ENCODE measurements at places on chromosomes 12 and 14.
A peak's percentile ranks its signal among the peaks of the same experiment; 100 is the strongest.

- peak; percentile 40 for DNase-seq
Observed at GRCh38 chr14:102043251-102044025, 43.4 kb downstream of the HSP90AA1 start.

- no peak for DNase-seq
Observed at GRCh38 chr12:56591126-56591525, 39.0 kb downstream of the BAZ2A start.

- DNase-seq, result no peak
Observed at GRCh38 chr14:61219256-61219655, 61.9 kb downstream of the TMEM30B start.

GRCh38 chr12:12511021-12511783 is 51.5 kb downstream of the DUSP16 start:
- DNase-seq, result no peak

DNA sequence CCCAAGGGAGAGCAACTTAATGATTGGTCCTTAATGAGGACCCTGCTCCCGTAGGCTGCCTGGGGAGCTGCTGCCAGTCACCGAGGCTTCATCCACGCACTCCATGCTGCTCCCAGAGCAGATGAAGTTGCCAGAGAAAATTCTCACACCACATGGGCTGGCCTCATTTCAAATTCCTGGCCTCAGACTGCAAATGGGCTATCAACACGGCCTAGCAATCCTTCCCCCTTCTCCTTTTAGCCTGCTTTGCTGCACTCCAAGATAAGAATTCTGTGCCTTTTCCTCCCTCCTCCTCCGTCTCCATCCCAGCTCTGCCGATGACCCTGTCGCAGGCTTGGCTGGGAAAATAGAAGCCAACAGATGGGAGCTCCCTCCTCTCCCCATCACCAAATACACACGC is 10.8 kb upstream of the DGLUCY start:
- no peak for DNase-seq

- peak; percentile 52 for DNase-seq
Observed at GRCh38 chr12:130761537-130762318, 45.6 kb upstream of the RIMBP2 start.

- DNase-seq, result no peak
Observed at GRCh38 chr12:107435520-107435919, 250.1 kb upstream of the PWP1 start.

DNA sequence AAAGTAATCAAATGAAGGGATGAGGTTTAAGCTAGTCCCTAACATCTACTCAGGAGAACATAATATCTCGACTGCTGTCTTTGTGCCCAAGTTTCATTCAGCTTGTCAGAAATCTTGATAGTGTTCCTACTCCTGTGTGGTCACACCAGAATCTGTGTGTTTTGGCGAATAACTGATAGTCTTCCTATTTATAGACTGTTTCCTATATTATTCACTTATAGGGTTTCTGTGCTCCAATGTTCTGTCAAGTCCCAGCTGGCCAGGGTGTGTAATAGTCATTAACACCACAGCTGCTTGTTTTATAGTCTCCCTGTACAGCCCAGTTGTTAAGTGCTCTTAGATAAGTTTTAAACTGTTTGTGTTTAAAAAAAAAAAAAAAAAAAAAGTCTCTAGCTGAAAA is 45.9 kb downstream of the GPR135 start:
- no peak for DNase-seq

DNA sequence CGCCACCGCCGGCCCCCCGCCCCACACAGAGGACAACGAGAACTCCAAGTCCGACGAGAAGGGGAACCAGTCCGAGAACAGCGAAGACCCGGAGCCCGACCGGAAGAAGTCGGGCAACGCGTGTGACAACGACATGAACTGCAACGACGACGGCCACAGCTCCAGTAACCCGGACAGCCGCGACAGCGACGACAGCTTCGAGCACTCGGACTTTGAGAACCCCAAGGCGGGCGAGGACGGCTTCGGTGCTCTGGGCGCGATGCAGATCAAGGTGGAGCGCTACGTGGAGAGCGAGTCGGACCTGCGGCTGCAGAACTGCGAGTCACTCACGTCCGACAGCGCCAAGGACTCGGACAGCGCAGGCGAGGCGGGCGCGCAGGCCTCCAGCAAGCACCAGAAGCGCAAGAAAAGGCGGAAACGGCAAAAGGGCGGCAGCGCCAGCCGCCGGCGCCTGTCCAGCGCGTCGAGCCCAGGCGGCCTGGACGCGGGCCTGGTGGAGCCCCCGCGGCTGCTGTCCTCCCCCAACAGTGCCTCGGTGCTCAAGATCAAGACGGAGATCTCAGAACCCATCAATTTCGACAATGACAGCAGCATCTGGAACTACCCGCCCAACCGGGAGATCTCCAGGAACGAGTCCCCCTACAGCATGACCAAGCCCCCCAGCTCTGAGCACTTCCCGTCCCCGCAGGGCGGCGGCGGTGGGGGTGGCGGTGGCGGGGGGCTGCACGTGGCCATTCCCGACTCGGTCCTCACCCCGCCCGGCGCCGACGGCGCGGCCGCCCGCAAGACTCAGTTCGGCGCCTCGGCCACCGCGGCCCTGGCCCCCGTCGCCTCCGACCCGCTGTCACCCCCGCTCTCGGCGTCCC is 150.9 kb downstream of the EGLN3 start:
- DNase-seq, result peak; percentile 47

DNA sequence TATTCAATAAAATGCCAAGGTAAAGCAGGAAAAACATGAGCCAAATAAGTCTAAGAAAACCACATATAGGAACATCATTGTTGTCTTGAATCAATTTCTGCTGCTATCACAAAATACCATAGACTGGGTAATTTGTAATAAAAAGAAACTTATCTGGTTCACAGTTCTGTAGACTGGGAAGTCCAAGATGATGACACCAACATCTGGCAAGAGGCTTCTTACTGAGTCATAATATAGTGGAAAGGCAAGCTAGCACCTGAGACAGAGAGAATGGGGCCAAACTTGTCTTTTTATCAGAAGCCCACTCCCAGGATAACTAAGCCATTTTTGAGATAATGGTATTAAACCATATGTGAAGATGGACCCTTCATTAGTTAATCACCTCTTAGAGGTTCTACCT is 975.9 kb downstream of the FLRT2 start:
- DNase-seq, result no peak

GRCh38 chr12:109517619-109518018 is 40.2 kb downstream of the UBE3B start:
- DNase-seq, result no peak

- DNase-seq, result no peak
Observed at GRCh38 chr14:70330596-70330995, 28.9 kb downstream of the COX16 start.

DNA sequence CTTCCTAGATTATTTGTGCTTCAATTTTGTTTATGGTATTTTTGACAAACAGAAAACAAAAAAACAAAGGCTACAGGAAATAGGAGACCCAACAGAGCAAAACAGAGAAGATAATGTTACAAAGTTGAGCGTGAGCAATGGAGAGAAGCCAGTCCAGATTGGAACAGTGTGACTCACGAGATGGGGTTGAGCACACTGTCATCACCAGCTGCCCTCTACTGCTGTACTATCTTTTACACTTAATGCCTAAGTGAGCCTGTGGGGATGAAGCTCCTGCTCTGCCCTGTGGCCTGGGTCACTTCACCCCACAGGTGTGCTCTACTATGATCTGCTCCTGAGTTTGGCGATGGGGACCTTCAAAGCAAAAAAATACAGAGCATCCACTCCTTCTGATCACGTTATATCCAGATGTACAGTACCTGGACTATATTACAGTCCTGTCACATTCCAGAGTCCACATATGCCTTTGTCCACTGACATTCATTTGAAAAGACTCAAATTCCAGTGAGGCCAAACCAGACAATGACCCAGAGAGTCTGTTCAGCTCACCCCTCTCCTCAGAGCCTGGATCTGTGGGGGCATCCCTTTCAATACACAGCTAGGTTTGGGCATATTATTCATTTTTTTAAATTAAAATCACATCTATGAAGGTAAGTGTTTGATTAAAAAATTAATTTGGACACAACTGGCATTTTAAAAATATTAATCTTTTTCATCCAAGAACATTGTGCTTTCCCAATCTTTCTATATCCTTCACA is 4.4 kb downstream of the IPO8 start:
- peak; percentile 33 for DNase-seq

DNA sequence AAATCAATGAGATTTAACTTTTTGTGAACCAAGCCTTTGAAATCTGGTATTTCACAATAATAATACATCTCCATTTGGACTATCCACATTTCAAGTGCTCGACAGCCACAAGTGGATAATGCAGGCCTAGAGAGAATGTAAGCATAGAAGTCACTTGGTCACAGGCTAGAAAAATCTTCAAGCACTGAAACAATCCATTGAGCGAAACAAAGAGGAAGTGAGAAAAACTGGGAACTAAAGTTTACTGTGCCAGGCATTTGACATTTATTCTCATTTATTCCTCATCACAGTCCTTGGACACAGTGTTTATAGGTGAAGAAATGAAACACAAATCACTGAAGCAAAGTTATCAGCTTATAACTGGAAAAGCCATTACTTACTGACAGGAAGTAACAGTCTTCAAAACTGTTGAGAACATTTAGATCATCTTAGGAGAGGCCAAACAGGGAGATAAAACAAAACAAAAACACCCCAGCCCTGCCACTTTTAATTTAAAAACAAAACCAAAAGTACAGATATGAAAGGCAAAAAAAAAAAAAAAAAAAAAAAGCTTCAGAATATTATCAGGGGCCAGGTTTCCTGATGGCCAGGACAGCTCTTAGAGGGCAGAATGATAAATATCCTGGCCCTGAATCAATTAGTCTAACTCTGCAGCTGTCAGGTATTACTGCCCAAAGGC is 29.2 kb downstream of the GNS start:
- DNase-seq, result no peak

GRCh38 chr14:95910628-95911027 is 34.0 kb downstream of the TUNAR start:
- DNase-seq, result no peak

DNA sequence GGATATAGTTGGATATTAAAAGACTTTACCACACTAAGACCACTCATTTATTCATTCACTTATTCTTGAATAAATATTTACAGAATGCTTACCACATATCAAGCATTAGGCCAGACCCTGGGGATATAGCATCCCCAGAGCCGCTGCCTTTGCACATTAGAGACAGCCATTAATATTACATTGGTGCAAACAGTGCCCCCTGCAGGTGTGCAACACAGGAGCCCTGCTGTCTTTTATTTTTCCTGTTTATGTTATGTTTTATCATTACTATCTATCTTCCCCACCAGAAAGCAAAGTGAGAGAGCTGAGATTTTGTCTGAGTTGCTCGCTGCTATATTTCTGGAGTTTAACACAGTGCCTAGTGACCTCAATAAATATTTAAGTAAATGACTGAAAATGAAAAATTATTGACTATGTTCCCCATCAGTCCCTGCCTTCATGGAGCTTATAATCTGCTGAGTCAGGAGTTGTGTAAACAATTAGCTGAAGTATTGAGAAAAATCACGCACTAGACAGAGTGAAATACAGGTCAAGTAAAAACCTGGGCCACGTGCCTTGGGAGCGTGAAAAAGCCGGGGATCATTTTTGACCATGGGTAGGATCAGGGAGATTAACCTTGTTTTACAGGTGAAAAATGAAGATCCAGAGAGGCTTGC is 301.6 kb downstream of the PCNX1 start:
- no peak for DNase-seq

- DNase-seq, result no peak
Observed at GRCh38 chr12:4771172-4771959, 51.2 kb downstream of the GALNT8 start.

- DNase-seq, result no peak
Observed at GRCh38 chr14:104587641-104588040, 8.1 kb downstream of the C14orf180 start.

DNA sequence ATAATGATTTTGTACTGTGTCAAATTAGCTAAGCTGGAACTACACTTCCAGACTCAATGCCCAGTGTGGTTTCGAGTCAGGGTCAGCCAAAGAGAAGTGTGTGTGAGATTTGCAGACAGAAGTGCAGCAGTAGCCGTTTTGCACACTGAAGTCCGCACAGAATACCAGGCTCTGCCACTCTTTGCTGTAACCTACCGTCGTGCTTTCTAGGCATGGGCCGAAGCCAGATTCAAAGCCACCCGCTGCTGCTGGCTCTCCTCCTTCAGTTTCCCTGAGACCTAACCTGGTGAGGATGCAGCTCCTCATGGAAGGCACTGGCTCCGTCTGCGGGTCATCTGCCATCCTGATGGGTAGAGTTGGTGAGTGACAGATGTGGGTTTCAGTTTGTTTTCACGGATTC is 48.8 kb downstream of the LRTM2 start:
- no peak for DNase-seq

DNA sequence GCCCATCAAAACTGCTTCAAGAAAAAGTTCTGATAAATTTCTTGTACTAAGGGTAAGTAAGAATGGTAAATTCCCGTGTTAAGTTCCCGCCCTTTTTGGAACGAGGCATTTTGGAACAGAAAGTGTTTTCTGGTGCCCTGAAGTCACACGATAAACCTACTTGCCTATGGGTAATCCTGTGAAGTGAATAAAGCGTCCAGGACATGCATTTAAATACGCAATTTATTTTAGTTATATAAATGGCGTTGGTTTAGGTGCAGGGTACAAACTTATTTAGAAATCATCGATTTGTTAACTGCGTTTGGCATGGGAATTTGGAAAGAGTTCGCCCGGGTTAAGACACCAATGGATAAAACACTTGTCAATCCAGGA is 715 bp upstream of the RAP1B start:
- DNase-seq, result no peak

DNA sequence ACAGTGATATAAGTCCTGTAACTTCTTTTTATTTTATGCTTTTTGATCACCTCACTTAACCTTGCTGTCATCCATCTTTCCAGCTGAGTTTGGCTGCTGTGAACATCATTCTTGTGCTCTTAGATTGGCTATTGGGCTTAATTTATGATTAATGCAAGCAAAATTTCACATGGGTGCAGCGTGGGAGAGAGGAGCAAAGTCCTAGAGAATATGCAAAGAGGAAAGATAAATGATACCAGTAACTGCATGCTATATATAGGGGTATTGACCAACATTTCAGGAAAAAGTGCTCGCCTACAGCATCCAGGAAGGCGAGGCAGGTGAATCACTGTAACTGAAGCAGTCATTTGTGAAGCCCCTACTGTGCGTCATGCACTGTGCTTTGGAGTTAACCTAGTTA is 153.1 kb downstream of the TMTC2 start:
- no peak for DNase-seq

DNA sequence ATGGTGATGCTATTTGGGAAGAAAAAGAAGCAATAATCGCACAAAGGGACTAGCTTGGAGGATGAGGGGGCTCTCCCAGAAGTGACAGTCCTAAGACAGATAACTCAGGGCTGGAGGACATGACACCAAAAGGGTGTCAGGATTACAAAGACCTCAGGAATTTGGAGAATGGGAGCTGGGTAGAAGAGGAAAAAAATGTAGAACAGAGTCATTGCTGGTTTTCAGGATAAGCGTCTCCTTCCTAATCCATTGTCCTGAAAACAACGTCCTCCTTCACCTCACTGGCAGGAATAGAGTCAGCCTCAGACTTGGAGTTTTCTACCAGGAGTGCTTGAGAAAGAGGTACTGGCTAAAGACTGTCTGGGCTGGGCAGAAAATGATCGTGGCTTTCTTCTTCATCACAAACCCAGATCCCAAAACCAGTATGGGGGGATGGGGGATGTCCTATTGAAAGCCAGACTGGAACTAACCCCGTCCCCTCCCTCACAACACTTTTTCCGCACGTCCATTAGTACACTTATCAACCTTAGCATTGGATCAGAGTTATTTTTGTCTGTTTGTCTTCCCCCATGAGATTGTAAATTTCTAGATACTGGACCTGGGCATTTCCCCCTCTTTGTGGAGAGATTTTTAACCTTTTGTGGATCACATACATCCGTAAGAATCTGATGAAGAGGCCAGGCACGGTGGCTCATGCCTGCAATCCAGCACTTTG is 14.3 kb downstream of the B4GALNT3 start:
- no peak for DNase-seq

All from left cardiac atrium (tissue), 4 donors.